ENCODE measurements at places on chromosomes 12 and 14.

DNA sequence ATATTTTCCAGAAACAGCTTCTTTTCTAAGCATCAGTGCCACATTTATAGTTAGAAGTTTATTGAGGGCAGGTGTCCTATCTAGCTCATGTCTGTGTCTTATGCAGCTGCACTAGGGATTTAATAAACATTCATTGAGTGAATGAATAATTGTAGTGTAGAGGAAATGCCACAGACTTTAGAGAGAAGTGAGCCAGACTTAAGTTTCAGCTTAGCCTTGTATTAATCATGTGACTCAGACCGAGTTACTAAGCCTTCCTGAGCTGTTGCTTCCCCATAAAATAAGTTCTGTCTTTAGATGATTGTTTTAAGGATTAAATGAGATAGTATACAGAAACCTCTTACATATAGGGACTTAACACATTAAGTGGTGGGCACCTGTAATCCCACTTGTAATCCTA, 236.1 kb upstream of the DDHD1 start:
- DNase-seq, result no peak

- DNase-seq, result no peak
Measured at GRCh38 chr14:33510991-33511390, 439.9 kb downstream of the EGLN3 start.

DNA sequence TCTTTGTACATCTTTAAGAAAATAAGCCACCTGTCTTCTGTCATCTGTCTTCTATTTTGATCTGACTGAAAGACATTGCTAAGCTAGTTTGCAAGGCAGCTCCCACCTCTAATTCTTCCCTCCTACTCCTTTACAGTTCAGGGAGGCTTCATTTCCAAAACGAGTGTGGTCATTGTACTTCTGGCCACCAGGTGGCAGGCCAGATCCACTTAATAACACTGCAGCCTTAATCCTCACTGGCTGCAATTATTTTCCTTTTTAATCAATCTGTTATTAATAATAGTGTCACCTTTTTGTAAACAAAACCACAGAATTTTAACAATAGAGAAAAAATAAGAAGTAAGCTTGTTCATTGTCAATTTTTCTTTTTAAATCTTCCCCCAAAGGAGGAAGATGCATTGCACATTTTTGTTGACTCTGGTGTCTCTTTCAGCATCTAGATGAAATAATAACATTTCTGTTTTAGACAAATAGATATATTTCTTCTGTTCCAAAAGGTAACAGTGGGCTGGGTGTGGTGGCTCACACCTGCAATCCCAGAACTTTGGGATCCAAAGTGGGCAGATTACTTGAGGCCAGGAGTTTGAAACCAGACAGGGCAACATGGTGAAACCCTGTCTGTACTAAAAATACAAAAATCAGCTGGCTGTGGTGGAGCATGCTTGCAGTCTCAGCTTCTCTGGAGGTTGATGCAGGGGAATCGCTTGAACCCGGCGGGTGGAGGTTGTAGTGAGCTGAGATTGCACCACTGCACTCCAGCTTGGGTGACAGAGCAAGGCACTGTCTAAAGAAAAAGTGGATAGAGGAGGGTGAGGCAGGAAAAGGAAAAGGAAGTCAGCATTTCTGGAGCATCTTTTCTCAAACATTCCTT, 23.3 kb downstream of the GABARAPL1 start:
- DNase-seq, result no peak

DNA sequence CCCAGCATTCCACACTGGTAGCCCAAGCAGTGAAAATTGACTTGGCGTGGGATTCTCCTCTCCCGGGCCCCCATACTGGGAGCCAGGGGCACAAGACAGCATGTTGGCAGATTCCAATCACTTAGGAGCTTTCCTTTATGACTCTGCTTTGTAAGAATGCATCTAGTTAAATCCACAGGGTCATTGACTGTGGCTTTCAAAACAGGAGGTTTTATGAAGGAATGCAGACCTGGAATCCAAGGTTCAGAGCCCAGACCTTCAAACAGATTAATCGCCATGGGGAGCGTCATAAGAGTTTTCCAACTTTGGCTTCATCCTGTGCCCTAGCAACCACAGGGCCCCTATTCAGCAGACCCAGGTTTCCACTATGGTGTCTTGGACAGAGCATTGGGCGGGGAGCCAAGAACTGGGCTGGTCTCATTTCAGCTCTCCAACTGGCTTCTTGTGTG, 76.4 kb upstream of the RMST start:
- DNase-seq, result no peak

DNA sequence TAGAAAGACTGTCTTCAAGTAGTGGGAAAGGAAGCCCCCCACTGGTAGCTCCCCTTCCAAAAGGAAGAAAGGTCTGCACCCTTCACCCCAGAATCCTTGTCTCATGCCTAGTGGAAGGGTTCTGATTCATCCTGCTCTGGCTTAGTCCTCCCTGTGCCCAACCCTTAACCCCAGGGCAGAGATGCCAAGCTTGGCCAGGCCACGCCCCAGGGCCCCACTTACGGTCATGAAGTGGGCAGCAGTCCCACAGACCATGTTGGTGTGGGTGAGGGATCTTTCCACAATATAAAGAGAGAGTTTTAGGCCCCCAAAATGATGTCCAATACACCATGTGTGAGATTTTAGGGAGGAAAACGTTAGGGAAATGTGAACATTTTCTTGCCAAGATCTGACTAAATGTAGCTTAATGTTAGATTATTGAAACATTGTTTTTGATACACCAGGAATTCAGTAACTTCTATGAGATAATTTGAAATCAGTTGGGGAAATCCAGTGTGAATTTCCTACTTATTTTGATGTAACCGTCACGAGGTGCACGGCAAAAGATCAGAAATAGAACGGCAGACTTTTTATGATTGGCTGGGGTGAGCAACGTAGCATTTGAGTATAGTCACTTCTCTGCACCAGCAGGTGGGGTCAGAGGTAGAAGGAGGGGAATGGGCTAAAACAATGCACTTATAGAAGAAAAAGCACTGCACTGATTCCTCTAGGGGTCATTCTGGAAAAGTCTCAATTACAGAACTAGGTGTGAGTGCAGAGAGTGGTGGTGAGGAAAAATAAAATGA, 8.2 kb upstream of the SSPN start:
- no peak for DNase-seq

GRCh38 chr12:52831251-52831650, 2.9 kb downstream of the KRT79 start:
- no peak for DNase-seq

DNA sequence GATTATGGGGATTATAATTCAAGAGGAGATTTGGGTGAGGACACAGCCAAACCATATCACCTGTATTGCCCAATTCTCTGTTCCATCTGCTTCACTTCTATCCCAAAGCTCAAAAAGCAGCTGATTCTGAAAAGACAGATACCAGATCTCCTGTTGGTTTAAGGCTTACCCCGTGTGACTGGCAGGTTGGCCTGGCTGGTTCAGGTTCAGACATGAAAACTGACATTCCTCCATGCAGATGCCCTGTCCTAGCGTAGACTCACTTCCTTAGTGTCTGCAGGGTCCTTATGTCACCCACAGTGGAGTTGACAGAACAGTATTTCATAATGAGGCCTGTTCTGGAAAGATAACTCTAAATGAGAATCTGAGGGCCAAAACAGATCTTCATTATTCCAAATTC, 61.1 kb upstream of the FLRT2 start:
- no peak for DNase-seq

- DNase-seq, result no peak
Measured at GRCh38 chr14:69699748-69700303, 67.1 kb upstream of the SRSF5 start.

DNA sequence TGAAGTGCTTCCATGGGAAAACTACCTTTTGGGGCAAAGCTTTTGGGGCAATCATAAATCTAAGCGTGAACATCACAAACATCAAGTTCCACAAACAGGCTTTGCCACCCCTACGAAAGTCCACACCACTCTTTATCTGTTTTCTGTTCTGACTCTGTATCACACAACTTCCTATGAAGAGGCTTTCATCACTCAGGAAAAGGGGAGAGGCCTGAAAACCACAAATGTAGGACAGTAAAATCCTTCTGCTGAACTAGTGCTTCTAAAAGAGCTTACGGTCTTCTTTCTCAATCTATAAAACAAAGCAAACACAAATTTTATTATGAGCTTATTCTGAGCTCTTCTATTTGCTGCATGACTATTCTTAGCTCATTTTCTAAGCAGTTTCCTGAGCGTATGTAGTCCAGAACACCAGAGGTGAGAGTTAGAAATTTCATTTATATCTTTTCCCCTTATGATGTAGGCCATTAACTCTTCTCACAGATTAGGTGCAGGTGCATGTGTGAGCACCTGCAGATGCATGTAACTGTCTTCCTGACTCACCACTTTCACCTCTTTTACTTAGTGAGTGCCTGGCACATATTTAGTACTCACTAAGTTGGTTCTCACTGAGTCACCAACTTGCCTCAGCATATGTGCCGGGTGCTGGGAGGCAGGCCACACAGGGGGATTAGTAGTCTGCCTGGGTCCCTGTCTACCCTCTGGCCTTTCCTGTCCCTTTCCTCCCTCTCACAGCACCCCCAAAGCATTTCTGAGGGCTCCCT, 32.9 kb upstream of the SYCP3 start:
- no peak for DNase-seq

DNA sequence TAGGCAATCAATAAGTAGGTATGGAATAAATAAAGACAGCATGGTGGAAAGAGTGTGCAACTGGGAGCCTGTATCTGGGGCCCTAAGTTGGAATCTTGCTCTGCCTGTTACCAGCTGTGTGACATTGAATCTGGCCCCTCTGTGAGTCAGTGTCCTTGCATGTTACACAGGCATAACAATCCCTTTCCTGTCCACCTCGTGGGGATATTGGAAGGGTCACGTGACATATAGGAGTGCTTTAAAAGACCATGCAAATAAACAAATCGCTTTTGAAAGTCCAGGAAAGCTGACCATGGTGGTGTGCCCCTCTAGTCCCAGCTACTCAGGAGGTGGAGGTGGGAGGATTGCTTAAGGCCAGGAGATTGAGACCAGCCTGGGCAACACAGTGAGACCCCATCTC, 51.1 kb upstream of the VRK1 start:
- no peak for DNase-seq

DNA sequence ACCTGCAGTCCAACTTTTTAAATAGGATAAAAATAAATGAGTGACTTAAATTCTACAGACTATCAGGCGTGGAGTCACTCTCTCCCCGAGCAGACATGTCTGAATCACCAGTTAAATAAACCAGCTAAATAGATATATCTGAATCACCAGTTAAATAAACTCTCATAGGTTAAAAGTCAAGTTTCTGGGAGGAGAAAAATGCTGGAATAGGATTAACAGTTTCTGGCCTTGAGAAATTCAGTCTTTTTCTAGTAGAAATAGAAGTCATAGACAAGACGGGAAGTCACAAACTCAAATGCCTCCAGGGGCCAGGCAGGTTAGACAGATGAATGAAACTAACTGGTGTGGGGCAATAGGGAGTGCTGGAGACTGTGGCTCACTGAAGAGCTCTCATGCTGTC, 258.6 kb upstream of the TMEM132C start:
- no peak for DNase-seq

GRCh38 chr14:100669011-100669412, 57.7 kb upstream of the DLK1 start:
- no peak for DNase-seq

- DNase-seq, result no peak
Measured at GRCh38 chr12:52768479-52769200, 8.5 kb downstream of the KRT76 start.

DNA sequence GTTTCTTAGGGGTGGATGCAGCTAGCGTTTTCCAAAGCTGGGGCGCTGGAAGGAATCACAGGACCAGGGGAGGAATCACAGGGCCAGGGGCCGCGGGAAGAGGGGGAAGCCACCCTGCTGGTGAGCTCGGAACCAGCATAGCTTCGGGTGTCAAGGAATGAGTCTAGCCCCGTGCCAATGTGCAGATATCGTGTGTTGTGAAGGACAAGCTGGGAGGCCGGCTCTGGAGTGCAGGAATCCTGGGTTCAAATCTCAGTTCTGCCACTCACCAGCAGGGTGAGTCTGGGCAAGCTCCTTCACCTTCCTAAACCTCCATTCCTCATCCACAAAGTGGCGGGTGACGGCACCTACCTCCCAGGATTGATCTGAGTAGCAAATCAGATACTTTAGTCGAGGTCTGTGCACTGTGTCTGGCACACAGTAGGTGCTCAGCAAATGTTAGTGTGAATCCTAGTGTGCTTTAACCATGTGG, 53.6 kb upstream of the RIN3 start:
- no peak for DNase-seq

DNA sequence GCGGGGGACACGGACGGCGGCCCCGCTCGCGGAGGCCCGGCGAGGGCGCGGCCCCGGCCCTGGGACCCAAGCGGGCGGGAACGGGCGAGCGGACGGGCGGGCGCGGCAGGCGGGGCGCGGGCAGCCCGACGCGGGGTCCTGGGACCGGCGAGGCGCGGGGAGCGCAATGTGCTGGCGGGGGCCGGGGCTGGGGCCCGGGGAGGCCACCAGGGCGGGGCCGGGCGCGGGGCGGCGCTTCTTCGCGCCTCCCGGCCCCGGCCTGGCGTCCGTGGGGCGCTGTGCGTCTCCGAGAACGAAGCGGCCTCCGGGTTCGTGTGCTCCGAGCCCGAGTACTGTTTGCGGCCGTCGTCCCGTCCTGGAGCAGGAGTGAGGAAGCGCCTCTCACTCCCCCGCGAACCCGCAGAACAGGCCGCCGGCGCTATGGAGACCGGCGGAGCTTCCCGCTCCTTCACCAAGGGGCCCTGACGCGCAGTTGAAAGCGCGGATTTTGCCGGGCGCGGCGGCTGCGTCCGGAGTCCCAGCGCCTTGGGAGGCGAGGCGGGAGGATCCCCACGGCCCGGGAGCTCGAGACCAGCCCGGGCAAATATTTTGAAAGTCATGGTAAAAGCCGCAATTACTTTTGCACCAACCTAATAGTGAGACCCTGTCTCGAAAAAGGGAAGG, 420 bp upstream of the ANKLE2 start:
- peak; percentile 75 for DNase-seq

GRCh38 chr12:14951851-14952250, 9.6 kb downstream of the ARHGDIB start:
- DNase-seq, result no peak
